ENCODE measurements at places on chromosomes 6 and 20.

DNA sequence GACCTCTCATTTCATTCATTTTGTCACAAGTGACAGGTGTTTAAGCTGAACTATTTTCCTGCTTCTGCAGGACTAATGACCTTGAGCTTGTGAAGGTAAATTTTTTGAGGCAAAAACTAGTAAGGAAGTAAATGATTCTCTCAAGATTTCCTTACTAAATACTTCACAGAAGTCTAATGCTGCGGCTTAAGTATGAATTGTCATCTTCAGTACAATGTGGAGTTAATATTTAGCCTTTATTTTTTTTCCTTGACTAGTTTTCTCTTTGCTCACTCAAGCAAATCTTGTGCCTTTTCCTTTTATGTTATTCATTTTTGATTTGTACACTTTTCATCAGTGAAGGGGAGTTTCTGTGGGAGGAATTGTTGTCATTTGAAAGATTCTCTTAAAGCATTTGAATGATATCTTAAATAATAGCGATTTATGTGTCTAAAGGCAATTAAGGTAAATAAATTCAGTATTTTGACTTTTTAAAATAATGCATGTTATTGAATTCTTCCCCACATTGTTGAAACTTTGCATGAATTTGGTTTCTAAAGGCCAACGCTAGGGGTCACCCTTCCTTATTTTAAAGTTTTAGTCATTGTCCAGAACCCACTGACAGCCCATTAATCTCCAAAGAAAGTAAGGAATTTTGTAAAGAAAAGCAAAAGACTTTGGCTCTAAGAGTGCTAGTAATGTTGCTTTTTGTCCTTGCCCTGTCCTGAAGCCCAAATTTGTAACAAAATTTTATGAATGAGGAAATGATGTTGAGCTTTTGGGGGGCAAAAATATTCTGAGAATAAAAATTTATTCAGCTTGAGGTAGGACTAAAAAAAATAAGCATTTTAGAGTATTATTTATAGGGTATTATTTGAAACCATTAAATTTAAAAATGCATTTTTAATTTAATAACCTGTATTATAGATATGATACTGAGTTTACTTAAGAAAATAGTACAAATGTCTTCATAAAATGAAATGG is 157.4 kb upstream of the LAMA2 start:
- DNase-seq, result peak; percentile 47

- no peak for DNase-seq
Measured at GRCh38 chr20:57585466-57586213, 24.7 kb downstream of the PCK1 start.

DNA sequence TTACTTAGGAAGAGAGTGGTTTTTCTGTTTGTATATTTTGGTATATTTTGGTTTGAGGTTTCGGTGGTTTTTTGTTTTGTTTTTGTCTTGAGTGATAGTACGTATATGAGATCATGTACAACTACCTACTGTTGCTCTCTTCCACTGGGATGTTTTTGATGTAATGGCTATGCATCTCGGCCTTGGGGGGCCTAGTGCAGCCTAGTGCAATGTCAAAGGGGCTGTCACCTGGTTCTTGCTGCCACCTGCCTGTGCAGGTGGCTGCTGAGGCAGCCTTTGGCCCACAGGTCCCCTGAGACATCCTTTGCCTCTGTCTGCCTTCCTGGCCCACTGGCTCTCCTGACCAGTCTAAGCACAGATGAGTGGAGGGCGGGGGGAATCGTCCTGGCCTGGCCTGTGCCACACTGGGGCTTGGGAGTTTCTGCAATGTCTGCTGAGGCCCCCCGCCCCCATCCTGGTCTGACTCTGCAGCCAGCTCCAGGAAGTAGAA is 546.6 kb downstream of the CD83 start:
- no peak for DNase-seq

DNA sequence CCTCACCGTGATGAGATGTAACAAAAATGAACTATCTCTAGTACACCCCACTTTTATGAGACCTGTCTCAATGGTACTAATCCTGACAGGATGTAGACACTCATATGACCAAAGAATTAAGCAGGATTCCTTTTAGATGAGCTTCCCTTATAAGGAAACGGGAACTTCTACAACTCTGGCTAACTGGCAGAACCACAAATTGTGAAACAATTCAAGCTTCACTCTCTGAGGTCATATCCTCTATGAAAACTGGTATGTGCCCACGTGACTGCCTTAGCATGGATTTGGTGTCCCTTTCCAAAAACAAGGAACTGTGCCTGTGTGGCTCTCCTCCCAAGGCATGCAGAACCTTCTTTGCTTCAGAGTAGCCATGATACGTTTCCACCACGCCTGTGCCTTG is 14.1 kb upstream of the CPNE5 start:
- DNase-seq, result no peak

DNA sequence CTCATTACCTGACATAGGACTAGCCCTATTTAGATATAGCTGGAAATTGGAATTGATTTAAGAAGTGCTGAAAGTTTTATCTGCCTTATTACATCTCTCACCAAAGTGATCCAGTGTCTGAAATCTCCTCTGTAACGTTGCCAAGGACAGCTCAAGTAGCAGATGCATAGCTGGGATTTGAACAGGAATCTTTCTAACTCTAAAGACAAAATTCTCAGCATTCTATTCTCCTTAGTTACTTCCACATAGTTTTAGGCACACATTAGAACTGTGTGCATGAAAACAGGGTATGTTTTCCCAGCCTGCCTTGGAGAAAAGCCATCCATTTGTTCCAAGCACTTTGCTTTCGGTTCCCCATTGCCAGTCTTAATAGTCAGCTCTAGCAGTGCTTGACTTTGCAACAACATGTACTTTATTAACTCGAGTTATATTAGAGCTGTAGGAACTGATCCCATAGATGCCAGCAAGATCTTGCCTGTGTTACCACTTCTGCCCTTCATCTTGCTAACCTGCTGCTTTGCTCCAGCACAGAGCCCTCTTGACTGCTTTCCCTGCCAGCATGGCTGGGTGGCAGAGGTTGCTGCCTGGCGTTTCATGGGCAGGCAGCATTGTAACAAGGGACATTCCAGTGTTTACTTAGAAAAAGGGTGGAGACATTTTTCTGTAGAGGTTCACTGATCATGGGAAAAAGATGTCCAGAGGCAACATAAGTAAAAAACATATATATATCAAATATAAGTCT is 56.1 kb upstream of the STMND1 start:
- DNase-seq, result peak; percentile 24

GRCh38 chr6:99178168-99178567 is 171.3 kb downstream of the FAXC start:
- DNase-seq, result no peak

GRCh38 chr6:143569040-143569439 is 57.5 kb upstream of the FUCA2 start:
- no peak for DNase-seq

DNA sequence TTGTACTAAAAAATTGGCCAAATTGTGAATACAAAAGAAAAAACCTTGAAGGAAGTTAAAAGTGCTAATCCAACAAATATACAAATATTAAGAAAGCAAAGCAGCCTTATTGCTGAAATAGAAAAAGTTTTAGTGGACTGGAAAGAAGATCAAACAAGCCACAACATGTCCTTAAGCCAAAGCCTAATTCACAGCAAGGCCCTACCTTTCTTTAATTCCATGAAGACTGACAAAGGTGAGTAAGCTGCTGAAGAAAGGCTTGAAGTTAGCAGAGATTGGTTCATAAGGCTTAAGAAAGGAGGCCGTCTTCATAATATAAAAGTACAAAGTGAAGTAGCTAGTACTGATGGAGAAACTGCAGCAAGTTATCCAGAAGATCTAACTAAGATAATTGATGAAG is 53.5 kb downstream of the TINAG start:
- no peak for DNase-seq

GRCh38 chr6:26571592-26572296 is 25.0 kb upstream of the ABT1 start:
- DNase-seq, result peak; percentile 81

- DNase-seq, result no peak
Measured at GRCh38 chr6:16721977-16722376, 39.3 kb downstream of the ATXN1 start.

GRCh38 chr6:27668442-27669294 is 195.8 kb upstream of the ZNF184 start:
- DNase-seq, result no peak

- DNase-seq, result no peak
Measured at GRCh38 chr6:92577077-92577719, 842.2 kb downstream of the EPHA7 start.

- no peak for DNase-seq
Measured at GRCh38 chr6:22418714-22419113, 121.9 kb upstream of the PRL start.

- DNase-seq, result no peak
Measured at GRCh38 chr6:56547687-56548086, 95.0 kb downstream of the DST start.

GRCh38 chr6:121356575-121356974 is 22.3 kb upstream of the TBC1D32 start:
- no peak for DNase-seq

DNA sequence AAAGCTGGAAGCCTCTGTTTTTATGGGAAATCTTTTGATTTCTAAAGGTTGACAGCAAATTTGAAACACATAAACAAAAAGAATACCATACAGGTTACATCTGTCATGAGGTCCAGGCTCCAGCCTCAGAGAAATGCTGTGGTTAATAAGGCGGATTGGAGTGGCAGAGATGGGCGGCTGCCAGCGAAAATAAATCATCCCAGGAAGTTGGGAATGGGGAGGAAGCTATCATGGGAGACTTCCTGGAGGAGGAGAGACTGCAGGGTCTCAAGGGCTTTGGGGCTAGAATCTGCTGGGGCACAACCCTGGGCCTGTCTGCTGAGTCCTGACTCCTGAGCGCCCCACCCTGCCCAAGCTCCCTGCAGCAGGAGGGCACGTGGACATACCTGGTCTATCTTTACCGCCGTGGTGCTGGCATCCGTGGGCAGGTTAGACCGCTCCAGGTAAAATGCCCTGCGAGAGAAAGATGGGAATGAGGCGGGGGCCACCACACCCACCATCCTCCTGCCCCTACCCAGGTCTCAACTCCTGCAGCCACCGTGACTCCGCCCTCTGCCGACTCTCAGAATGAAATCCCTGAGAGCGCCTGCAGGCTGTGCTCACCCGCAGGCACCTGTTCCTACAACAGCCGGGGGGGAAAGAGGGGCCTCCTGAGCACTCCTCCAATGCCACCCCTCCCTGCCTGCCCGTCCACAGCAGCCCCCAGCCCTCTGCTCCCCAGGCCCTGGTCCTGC is 197.3 kb downstream of the PREX1 start:
- no peak for DNase-seq

DNA sequence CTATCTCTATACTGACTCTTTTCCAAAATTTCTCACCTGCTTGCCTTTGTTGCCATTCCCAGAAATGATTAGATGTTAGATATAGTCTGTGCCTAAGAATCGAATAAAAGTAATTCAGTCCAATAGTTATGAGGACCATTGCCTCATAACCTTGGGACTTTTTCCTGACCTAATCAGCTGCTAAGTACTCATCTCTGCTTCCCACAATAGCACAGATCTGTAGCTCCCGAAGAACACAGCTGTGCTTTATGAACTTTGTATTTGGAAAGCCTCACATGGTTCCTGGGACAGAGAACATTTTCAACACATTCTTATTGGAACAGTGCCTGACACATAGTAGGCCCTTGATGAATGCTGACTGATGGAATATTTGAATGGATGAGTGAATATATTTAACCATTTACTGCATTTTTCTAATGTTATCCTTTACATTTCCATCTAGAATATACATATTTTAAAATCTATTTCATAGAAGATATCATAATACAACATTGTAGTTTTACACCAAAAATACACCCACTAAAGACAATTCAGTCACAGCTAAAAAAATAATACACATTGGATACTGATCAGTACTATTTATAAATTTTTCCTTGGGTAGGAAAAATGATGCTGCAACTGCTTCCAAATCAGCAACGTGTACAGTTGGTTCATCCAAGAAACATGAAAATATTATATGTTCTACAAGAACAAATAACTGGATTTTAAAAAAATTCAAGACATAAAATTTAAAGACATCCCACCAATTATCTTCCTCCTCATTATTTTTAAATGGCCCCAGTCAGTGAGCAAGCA is 53.9 kb downstream of the HS3ST5 start:
- peak; percentile 35 for DNase-seq

DNA sequence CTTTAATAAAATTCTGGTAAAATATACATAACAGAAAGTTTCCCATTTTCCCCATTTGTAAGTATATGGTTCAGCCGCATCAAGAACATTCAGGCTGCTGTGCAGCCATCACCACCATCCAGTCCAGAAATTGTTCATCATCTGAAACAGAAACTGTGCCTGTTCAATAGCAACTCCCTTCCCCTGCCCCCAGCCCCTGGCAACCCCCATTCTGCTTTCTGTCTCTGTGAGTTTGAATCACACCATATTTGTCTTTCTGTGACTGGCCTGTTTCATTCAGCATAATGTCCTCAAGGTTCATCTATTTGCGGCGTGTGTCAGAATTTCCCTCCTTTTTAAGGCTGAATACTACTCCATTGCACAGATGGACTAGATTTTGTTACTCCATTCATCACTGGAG is 19.1 kb downstream of the VSTM2L start:
- no peak for DNase-seq
